ENCODE measurements at places on chromosomes 11 and 22.

DNA sequence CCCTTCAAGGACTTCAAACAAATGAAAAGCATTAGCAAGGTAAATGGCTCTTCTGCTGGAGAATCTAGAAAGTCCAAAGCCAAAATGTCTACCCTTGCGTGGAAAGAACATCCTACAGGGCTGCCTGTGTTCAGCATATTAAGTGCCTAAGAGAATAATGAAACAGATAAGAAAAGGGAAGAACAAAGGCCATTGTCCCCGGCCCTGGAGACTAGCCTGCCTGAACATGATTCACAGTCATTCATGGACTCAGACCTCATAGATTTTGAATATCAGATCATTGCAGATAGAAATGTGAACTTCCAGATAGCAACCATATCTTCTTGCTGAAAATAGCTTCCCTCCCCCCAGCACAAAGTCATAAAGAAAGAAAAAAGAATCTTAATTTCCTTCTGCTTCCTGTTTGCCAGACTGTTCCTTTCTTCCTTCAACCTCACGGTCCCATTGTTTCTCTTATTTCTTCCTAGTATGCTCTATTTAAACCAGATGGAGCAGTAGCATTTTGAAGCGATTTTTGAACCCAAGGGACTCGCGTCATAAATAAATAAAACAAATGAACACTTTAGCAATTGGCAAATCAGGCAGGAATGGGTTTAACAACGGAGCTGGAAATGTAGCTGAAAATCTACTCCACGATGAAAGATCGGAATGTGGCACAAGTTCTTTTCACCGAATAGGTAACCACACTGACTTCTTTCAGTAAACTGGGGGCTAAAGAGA lies 408.2 kb upstream of the CCDC90B start:
- no peak for DNase-seq

GRCh38 chr11:75510004-75510722 lies 15.6 kb downstream of the GDPD5 start:
- DNase-seq, result no peak

- no peak for DNase-seq
Measured at GRCh38 chr11:57498540-57498939, 17.0 kb downstream of the SLC43A1 start.

GRCh38 chr11:129373489-129373953 lies 2.1 kb upstream of the BARX2 start:
- DNase-seq, result no peak

DNA sequence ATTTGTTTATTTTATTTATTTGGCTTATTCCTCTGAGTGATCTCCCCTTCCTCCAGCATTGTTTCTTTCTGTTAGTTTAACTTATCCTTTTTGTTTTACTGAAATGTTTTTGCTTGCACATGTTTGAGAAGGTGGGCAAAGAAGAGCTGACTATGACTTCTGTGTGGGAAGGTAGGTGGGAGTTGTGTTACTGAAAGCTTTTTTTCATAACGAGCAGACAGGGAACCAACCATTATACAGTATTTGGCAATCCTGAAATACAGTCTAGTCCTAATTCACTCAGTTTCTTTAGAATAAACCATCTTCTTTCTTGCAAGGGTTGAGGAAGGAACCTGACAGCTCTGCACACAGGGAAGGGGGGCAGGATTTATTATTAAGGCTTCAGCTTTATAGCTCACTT lies 37.0 kb upstream of the PAK1 start:
- no peak for DNase-seq

- DNase-seq, result no peak
Measured at GRCh38 chr11:84865257-84865656, 761.9 kb downstream of the DLG2 start.

GRCh38 chr11:3616721-3617460 lies 24.9 kb downstream of the ART5 start:
- no peak for DNase-seq

- no peak for DNase-seq
Measured at GRCh38 chr11:24900960-24901549, 404.2 kb downstream of the LUZP2 start.

GRCh38 chr11:65788821-65789220 lies 2.0 kb downstream of the OVOL1 start:
- no peak for DNase-seq

DNA sequence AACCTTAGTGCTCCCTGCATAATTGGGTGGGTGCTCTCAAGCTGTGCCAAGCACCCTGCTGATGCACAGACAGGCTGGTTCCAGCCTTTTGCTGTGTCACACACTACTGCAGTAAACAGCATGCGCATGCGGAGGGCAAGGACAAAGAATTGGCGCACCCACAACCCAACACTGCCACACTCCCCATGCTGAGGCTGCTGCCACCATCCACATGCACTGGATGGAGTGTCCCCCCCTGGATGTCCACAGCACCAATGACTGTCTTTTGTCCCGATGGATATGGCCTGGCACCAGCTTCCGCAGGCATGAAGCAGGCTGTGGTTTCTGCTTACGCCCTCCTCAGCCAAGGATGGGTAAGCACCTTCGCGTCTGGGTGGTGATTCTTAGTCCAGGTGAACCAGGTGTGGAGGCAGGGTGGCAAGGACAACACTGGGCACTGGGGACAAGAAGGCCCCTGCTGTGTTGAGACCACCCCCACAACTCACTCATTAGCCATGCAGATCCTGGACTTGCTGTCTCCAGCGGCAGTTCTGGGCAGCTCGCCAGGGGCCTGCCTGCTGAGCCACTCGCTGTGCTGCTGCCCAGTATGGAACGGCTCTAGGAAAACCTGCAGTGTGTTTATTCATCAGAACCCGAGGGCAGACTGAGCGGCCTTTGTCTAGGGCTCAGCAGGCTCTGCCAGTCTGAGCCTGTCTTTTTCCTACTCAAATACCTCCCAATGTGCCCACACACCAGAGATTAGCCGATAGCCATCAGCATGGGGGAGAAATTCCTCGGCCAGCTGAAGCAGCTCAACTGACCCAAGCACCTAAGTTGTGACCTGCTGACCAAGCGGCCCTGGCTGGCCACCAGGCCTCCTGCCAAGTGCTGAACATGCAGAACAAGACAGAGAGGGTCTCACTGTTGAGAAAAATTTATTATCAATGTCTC lies 8.2 kb upstream of the NAP1L4 start:
- no peak for DNase-seq

GRCh38 chr11:31974366-31975136 lies 116.3 kb upstream of the RCN1 start:
- DNase-seq, result no peak

DNA sequence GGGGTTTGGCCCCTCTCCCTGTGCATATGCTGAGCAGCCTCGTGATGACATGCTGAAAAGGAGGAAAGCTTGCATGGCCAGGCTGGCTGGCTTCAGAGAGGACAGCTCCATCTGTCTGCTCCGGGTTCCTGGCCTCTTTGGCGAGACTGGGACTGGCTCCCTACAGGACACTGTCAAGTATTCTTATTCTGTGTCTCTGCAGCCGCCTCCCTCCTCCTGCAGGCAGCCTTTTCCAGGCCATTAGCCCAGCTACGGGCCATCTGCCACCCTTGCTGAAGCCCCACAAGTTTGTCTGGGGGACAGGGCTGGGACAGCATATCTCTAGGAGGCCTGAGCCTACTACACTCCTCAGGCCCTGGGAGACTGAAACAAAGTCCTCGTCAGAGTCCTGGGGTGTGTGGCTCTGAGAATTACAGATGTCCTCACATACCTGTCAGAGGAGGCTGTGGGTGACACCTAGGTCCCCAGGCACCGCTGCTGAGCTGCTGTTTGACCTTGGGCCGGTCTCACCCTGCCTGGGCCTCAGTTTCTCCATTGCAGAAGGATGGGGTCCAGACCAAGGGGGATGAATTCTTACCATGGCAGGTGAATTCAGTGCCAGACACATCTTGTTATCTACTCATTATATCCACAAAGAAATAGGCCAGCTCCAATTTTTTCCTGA lies 11.0 kb downstream of the MRGPRG start:
- no peak for DNase-seq

DNA sequence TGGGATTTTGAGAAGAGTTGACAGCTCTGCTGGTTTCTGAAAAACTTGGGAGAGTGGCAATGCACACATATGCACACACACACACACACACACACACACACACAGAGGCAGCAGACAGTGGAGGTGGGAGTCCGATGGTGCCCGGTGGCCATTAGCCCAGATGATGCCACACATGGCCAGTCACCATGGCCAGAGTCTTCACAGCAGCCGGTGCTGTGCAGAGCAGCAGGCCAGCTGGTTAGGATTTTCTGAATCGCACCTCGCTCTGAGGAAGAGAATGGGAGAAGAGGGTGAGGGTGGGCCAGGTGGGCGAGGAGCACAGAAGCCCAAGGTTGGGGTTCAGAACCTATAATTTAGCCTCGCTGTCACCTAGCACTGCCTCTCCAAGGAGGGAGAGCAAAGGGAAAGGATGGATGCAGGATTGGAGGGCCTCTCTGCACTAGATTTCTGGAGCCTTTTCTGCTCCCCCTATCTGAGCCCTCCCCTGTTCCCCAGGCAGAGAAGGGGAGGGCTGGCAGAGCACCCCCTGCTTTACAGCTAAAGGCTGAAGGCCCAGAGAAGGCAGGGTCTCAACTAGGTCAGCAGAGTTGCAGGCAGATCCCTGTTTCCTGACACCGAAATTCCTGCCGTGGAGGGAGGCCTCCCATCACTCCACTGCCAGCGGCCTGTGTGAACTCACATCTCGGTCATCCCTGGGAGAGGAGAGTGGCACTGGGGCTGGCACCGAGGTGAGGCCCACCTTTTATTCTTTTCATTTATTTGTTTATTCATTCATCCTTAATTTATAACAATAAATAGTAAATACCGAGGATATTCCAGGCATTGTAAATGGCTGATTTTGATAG lies 25.8 kb upstream of the FXYD6 start:
- no peak for DNase-seq

- no peak for DNase-seq
Measured at GRCh38 chr11:71249301-71249700, 3.1 kb downstream of the SHANK2 start.

- DNase-seq, result no peak
Measured at GRCh38 chr22:19732403-19733113, 9.2 kb downstream of the GP1BB start.

- DNase-seq, result peak; percentile 88
Measured at GRCh38 chr22:31290494-31291471, 1.5 kb downstream of the PIK3IP1 start.

- DNase-seq, result peak; percentile 78
Measured at GRCh38 chr22:37244114-37244921, at the start of gene RAC2. Gene RAC2, minus strand, starts transcription at chr22:37244269. Its CDS starts 121 bp downstream, at chr22:37244148.

GRCh38 chr11:47233051-47233450 lies 15.6 kb downstream of the ACP2 start:
- DNase-seq, result no peak

DNA sequence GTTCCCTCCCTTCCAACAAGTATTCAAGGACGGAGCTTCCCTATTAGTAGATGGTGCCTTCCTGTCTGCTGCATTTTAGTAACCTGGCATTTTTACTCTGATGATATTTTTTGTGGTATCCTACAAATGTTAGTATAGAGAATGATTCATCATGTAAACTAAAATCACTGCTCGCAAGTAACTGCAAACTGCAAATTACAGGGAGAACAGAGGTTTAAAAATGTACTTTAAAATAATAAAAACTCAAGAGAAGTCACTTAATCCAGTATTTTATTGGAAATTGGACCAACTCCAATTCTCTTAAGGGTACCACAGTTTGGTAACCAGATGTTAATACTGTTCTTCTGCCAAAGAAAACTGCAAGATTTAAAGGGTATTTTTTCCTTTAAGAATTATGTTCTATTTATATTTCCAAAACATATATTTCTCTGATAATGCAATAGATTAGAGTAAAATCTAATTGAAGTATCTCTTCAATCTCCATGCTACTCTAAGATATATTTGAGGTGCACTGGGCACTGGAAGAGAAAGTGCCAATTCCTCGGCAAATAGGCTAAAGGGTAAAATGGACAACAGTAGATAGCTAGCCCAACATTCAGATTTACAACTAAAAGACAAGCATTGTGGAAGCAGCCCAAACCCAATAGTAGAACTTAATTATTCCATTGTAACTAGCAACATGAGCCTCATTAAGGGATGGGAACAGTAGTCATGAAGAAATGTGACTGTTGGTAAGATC lies 298.0 kb downstream of the TTC28 start:
- no peak for DNase-seq

GRCh38 chr11:130653838-130654636 lies 205.6 kb downstream of the ADAMTS15 start:
- DNase-seq, result no peak

- no peak for DNase-seq
Measured at GRCh38 chr22:48744967-48745841, 1082.5 kb downstream of the BRD1 start.

DNA sequence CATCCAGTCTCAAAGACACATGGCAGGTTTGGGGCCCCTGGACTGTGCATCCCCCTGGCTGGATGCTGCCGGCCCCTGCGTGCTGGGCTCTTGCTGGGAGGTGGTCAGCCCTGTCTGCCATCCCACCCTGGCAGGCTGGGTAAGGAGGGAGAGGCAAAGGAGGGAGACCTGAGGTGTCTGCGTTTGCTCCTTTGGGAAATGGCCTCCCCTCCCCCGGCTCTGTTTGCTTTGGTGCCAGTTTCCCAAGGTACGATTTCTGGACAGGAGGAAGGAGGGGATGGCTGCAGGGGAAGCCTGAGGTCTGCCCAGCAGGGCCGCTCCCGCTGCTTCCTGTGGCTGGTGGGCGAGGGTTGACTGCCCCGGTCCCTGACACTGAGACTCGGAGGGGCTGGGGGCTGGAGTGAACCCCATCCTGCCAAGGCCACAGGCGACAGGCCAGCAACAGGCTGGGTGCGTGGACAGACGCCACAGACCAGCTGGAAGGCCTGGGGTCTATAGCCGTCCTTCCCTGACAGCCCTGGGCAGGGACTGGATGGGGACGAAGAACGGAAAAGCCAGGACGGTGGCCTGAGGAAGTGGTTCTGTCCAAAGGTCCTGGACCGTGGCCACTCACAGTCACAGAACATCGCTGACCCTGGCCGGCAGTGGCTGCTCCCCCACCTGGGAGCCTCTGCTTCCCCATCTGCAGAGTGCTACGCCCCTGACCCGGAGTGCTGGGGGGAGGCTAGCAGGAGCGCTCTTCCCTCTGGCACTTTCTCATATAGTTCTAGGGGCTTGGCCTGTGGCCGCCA lies 38.0 kb downstream of the OSBPL5 start:
- no peak for DNase-seq

DNA sequence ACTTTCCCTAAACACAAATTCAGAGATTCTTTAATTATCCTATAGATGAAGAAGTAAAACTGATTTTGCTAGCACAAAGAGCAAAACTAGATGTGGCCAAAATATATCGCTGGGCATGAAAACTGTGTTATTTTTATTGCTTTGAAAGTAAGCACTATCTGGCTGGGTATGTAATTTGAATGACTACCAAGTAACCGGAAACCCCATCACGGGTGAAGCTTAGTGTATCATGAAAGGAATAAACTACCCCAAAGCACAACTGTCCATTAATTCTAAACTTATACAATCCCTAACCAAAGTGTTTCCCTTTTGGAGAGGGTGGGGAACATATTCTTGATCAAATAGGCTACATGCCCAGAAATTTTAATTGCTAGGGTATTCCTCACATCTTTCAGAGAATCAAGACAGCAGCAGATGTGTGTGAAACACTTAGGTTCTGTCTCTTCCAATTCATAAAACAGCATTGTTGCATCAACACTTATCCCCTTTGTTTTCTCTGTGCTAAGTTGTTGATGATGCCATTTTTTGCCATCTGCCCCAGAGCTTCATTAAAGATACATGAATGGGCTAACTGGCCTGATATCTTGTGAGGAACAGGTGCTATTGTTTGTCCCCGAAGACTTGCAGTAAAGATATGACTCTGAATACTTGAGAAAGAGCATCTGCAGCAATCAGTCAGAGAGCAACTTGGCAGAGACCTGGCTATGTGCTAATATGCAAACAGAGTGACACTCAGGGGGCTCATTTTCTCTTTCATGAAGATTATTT lies 238.2 kb downstream of the SOX6 start:
- no peak for DNase-seq

- DNase-seq, result no peak
Measured at GRCh38 chr11:43392713-43393112, 34.0 kb downstream of the TTC17 start.

Measured in stimulated activated CD8-positive, alpha-beta memory T cell treated with anti-CD3 and anti-CD28 coated beads, Interleukin-4, amount 100 ng/mL, for 4 hours (primary cell).